Astrocyte (in vitro differentiated cells and primary cell): ENCODE measurements at places on chromosomes 12 and 14. TPM values are rescaled to one million over a fixed set of nuclear protein-coding genes. Genes with fewer than 3 reads are reported as not detected.

ACRBP gene
- total RNA-seq, result 0.54 and 0.60 TPM in 2 replicates

DNA sequence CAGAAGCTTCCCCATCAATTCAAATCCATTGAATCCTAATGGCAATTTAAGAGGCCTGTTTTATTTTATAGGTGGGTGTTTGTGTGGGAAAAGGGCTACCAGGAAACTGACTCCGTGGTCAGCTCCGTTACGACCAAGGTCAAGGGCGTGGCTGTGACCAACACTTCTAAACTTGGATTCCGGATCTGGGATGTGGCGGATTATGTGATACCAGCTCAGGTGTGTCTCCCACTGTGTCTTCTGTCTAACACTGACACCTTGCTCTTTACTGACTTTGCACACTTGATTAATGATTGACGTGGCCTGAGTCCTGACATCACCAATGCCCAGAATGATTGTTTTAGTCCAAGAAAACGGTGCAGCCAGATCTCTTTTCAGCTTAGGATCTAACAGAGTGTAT, 7.1 kb downstream of the P2RX4 start:
- DNase-seq, result no peak

DNA sequence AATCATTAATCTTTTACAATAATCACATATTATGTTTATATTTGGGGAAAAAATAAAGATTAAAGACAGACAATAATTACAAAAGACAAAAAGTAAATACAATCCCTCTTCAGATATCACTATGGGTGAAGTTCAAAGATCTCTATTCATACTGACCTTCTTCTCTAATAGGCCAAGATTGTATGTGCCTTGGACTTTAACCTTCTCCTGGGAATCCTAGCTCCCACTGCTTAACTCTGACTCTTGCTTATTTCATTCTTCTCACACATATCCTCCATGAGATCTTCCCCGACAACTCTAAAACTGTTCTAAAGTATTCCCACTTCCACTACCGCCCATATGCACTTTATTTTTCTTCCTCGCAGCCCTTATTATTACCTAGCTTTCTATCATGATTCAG, 83.8 kb downstream of the EEA1 start:
- no peak for DNase-seq

DNA sequence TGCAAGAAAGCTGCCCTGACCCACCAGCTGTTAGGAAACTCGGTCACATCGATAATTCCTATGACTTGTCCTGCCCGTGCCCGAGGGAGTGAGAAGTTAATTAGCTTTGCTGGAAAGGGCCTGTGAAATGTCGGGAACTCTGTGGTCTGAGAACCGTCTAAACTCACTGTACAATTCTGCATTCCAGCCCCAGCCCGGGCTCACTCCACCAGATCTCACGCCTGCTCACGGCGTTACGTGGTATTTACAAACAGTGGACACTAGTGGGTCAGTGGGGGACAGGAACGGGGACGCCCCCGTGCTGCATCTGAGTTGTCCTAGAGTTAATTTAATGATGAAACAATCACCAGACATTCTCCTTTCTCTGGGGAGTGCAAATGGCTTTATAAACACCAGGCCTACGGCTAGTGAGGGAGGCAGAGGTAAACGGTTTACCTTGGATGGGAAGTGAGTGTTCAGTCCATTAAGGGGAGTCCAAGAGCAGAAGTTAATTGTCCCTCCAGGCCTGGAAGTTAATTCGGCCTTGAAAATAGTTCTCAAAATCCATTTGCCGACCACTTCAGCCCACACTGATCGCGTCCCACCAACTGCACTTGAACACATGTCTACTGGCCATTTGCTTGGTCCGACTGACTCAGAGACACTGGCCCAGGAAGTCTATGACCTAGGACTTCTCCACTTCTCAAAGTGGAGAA, 93.5 kb upstream of the MED13L start:
- DNase-seq, result no peak

DNA sequence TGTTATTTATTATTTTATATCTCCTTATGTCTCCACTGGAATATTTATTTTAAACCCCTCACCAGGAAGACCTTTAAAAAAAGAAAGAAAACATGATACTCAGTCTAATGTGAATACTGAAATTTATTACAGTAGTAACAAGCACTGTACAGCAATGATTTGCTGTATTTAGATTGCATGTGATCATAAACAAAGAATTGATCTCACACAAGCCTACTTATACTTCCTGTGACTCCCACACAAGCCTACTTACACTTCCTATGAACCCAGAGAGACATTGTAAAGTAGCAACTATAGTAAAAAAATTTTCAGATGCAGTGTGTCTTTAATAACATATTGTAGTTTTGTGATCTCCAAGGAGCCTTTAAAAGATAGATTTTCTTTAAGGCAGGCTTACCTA, 142.7 kb upstream of the SYT1 start:
- DNase-seq, result no peak

GRCh38 chr12:77189901-77190416, 124.6 kb upstream of the E2F7 start:
- DNase-seq, result peak; percentile 92

- DNase-seq, result peak; percentile 53
Observed at GRCh38 chr12:104063712-104064030, 660 bp upstream of the HCFC2 start.

GDF3 gene
- not detected in 2 replicates for total RNA-seq

DNA sequence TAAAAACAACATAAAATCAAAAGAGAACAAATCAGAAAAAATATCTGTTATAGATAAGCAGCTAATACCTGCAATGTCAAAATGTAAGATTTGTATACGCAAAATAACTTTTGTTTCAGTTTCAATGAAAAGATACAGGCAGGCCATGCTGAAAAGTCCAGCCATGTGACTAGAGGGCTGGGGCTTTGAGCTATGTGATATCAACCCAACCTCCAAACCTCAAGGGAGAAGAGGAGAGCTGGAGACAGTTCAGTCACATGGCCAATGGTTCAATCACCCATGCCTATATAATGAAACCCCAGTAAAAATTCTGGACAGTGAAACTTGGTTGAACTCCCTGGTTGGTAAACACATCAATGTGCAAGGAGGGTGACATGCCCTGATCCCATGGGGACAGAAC, 5.3 kb downstream of the COX16 start:
- DNase-seq, result no peak

GRCh38 chr12:9122091-9122609, 6.4 kb upstream of the A2M start:
- DNase-seq, result no peak

HOXC6 gene
- not detected in 2 replicates for total RNA-seq

DNA sequence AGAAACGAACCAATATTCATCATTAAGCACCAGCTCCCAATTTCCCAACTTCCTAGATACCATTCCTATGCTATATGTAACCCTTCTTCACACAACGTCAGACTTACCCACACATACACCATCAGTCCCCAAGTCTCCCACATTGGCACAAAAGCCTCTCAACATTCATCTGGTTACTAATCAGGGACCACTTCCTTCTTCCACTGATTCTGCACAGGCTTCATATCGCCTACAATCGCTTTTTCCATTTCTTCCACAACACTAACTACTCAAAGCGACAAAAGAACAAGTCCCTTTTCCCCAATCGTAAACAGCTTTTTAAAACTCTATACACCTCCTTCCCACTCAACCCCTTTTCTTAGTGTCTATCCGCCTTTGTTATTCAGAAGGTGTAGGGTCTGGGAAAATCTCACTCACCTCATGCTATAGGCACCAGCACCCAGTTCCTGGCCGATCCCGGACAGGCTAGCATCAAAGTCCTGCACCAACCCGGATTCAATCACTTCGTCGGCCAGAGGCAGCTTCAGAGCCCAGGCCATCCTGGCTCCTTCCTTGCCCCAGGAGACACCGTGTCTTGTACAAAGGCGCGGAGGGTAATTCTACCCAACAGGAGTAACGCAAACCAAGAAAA, 936 bp downstream of the TFCP2 start:
- peak; percentile 45 for DNase-seq

KLRC1 gene
- not detected in 2 replicates for total RNA-seq

ADAM21 gene
- 0.94 and 1.1 TPM in 2 replicates for total RNA-seq

OR6C2 gene
- not detected in 2 replicates for total RNA-seq

GRCh38 chr14:76432827-76433752, 57.2 kb downstream of the ESRRB start:
- no peak for DNase-seq

DNA sequence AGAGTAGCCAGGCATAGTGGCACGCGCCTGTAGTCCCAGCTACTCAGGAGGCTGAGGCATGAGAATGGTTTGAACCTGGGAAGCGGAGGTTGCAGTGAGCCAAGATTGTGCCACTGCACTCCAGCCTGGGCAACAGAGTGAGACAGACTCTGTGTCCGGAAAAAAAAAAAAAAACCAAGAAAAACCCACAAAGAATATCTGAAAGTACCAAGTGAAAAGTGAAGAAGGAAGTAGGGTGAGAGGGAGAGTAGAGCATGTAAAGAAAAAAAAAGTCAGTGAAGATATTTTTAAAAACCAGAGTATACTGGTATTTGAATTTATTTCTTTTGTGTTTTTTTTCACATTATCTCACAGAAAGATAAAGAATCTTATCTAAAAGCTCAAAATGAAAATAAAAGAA, 43.3 kb upstream of the ISM2 start:
- no peak for DNase-seq

DNA sequence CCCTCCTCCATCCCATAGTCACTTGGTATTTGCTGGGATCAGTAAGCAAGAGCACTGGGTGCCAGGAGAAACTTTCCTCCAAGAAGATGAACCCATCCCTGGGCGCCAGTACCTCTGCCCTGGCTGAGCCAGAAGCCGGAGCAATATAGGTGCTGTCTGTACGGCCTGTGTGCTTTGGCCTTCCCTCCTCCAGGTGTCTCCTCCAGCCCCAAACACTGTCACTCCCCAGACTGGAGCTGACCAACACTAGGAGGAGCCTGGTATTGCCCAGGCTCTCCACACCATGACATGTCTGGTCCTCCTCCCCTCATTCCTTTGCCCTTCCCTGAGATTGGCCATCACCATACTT, 4.9 kb downstream of the GSTZ1 start:
- no peak for DNase-seq

DNA sequence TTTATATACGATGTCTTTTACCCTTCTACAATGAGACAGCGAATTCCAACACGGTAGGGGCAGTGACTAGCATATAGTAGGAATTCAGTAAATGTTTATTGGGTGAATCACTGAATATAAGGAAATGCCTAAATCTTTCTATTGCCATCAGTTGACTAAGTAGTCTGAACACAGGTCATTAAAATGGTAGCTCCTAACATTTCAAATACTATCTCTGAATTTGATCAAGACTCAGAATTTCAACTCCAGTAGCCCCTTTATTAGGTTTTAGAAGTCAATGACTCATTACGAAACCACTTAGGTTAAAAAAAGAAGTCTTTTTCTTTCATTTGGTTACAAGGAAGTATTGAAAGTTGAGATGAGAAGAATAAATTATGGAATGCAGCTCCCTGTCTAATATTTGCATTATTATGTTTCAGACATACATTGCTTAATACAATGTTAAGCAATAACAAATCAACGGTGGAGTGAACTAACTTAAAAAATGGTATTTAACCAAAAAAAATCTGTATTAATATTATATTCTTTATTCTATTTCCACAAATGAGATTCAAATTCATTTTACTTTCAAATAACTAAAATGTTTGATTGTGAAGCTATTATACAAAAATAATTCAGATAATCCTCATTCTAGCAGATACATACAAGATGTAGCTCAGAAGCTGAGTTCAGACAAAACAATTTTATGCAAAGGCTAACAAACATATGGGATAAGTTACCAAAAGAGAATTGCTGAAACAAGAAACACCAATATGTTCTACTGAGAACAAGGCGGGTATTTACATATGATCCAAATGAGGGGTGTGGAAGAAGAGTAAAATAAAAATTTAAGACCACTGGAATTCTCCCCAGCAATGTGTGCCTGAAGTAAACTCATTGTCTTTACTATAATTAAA, 302.7 kb downstream of the CEP128 start:
- DNase-seq, result peak; percentile 82

DNA sequence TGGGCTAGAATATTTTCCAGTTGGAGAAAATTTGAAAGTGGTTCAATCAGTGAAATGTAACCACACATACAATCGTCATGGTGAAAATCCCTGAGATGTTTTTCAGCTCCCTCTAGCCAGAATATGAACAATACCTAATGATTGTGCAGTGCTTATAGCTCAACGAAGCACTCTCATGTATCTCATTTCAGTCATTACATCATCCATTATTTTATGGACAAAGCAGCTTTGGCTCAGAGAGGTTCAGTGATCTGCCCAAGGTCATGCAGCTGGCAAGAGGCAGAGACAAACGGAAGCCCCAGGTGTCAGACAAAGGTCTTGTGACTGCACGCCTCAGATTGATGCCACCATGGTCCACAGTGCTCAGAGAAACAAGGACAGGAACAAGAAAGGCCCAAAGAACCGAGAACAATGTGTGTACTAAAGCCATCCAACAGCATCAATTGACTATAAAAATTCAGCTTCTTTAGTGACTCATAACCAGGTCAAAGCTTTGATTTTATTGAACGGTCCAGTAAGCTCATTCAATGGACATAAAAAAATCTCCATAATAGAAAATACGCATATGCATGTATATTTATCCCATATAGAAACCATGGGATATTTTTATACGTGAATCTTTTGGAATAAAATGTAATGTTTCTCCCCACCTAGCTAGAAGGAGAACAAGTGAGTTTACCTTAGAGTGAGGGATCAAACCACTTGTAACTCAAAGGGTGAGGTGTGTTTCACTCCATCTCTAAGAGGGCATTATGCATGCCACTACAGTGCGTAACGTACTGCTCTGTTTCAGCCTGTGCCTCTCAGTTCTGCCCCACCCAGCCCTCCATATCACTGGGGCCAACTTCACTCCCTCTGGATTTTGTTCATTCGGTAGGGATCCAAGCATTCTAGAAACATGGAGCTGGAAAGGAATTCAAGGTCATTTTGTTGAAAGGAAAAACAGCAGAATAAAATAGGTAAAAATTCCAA, 141.8 kb downstream of the GRIN2B start:
- DNase-seq, result no peak

DNA sequence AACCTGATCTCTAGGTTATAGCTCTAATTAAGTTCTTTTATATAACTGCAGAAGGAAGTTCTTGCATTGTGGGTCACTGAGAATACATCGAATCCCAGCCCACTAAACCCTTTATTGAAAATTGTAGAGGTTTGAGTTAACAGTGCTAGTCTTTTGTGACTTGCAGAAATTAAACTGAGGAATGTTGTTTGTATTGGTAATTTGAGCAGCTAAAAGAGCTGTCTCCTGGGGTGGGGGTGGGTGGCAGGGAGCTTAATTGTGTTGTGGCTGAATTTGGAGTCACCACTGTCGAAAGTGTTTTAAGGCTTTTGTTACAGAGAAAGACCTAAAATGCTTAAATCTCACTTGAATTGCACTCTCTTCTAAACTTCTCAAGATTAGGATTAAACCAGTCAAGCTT, 3.2 kb upstream of the COX8C start:
- DNase-seq, result no peak

GRCh38 chr12:1993871-1994371, 10.3 kb downstream of the DCP1B start:
- DNase-seq, result peak; percentile 85
